Stimulated activated CD8-positive, alpha-beta memory T cell treated with anti-CD3 and anti-CD28 coated beads, Interleukin-15, amount 100 ng/mL, for 24 hours (primary cell): ENCODE measurements at places on chromosomes 4 and X.

DNA sequence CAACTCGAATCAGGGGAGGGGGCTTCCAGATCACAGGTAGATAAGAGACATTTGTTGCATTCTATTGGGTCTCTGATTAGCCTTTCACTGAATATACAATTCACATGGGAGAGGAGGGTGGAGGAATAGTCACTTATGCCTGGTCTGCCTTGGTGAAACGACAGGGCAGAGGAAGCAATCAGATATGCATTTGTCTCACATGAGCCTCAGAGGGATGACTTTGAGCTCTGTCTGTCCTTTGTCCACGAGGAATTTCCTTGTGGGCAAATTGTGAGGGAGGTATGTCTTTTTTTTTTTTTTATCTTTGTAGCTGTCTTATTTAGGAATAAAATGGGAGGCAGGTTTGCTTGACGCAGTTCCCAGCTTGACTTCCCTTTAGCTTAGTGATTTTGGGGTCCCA, 28.5 kb upstream of the TMSB4X start:
- no peak for DNase-seq

- DNase-seq, result no peak
These were observed 227.0 kb downstream of the DKK2 start for GRCh38 chr4:106809076-106809475.

DNA sequence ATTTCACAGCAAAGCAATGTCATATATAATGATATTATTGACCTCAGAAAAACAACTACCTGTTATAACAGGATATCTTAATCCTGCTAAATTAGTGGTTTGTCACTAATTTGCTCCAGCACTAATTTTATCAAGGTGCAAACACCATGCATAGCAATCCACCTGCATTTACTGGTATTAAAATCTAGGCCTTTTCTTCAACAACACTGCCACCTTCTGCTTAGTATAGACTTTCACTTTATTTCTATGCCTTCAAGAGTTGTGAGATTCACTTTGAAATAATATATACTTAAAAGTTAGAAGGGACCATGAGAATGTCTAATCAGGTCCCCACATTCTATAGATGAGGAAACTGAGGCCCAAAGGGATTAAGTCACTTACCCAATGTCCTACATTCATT, 82.1 kb upstream of the IQCM start:
- no peak for DNase-seq

GRCh38 chr4:155161357-155161756, 47.1 kb upstream of the NPY2R start:
- no peak for DNase-seq
